ENCODE measurements at places on chromosomes 1 and 21. TPM values are rescaled to one million over a fixed set of nuclear protein-coding genes. Genes with fewer than 3 reads are reported as not detected.

Gene RGS8
- not detected for total RNA-seq

Gene AMY1B
- not detected for total RNA-seq

Gene RAB29
- 67.6 TPM for total RNA-seq

Gene RBP7
- total RNA-seq = not detected

Gene SH3BGR
- 1.7 TPM for total RNA-seq

Gene LENEP
- 0.35 TPM for total RNA-seq

Gene YOD1
- 9.1 TPM for total RNA-seq

GRCh38 chr1:72322910-72323309 is 40.6 kb upstream of the NEGR1 start:
- no peak for DNase-seq

DNA sequence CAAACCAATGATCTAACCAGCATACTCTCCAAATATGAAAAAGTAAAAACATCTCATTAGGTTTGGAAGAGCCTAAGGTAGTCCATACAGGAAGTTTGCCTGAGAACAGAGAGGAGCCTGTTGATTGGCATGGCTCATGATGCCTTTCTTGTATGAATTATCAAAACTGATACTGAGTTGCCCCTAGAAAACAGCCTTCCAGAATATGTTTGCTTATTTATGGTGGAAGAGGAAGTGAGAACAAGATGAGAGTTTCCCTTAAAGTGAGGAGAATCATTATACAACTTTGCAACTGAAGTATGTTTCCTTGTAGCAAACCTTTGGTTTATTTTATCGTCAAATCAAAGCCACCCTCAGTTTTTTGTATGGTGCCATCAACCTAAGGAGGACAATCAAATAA is 23.8 kb upstream of the KIAA1614 start:
- no peak for DNase-seq

GRCh38 chr21:28827422-28827821 is 165.3 kb downstream of the LTN1 start:
- no peak for DNase-seq

GRCh38 chr1:230194525-230194924 is 127.5 kb downstream of the GALNT2 start:
- DNase-seq = no peak

DNA sequence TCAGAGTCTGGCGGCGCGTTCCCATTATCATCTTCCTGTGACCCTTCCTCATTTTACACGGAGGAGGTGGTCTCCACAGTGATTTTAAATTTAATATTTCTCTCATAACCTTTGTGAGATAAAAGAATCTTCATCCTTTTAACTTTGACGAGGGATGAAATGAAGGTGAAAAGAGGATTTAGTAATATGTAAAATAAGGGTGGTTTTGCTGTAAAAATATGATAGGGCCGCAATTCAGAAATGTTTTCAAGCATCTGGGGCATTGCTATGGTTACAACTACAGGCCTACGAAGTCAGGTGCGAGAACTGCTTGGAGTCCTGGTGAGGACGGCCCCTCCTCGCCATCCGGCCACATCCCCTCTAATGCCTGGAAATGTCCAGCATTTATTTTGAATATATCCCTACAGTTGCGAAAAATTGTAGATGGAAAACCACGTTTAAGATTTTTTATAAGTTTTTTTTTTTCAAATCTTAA is 422 bp upstream of the RSBN1 start:
- no peak for DNase-seq

DNA sequence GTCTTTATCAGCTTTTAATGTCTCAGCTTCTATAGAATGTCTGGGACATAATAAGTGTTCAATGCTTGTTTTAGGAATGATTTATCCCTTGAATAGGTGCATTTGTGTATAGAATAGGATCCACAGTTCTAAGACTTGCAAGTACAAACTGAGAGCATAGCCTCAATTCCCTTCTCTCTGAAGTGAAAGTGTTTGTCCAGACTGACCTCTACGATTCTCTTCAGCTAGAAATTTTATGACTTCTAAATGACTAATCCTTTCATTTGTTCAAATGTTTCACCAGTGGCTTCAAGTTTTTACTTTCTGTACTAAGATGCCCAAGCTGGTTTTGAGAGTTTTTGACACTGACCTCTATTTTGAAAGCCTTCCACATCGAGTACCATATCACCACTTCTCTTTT is 608.2 kb upstream of the ADGRL4 start:
- no peak for DNase-seq

DNA sequence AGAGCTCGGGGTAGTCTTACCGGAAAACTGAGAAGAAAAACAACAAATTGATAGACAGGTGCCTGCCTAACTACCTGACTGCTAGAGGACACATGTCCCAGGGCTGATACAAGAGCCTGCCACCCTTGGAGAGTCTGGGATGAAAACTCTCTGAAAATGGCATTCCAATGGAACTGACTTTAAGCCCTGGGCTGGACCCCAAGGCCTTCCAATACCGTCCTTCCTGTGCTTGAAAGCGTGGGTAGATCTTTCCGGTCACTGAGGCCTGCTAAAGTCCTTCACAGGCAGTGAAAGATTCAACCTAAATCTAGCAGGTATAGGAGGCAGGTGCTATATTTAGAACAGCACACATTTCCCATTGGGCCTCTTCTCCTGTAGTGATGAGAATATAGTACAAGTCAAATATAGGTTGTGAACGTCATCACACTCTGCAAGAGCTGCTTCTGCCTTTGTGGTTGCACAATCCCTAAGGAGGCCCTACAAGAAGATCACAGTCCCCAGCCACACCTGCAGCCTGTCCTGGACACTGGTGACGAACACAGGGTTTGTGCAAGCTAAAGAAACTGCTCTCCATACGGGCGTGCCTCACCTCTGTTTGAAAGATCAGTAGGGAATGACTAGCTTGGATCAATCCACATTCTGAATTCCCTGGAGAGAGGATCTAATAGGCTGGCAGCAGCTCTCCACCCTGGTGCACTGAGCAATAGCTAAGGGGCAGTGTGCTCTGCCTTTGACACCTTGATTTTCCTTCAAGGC is 876 bp upstream of the CHML start:
- no peak for DNase-seq

GRCh38 chr1:237732657-237733056 is 158.1 kb downstream of the ZP4 start:
- DNase-seq = no peak

DNA sequence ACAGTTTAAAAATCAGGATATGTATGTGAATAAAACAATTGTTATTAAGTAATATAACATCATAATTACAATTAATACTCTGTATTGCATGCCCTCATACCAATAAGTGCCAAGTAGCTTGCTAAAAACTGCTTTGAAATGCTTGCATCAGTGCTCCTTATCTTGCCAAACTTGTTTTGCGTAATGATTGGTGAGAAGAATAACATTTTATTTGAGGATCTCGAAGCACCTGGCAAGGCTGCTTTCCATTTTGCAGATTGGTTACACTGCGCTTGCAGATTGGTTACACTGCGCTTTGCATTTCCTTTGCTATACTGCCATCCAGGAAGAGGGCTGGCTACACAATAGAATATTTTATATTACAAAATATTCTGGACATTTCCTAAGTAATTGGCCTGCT is 1.7 kb upstream of the PBX1 start:
- DNase-seq = no peak

- no peak for DNase-seq
Measured at GRCh38 chr1:240031009-240031408, 60.7 kb upstream of the FMN2 start.

- DNase-seq = no peak
Measured at GRCh38 chr1:89624314-89624713, 8.6 kb upstream of the LRRC8C start.

DNA sequence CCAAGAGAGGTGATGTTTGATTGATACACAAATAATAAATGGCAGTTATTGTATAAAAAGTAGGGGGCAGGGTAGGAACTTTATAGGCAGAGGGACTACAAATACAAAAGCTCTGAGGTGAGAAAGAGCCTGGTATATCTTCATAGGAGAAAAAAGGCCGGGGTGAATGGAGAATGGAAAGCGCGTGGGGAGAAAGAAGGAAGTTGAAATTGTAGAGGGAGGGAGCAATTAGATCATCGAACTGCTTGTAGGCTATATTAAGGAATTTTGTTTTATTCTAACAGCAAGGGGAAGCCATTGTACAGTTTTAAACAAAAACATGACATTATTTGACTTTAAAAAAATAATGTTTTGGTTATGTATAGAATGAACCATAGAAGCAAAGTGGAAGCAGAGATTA is 147.4 kb downstream of the PDE4B start:
- DNase-seq = no peak

Measured in activated CD4-positive, alpha-beta memory T cell treated with anti-CD3 and anti-CD28 coated beads, Interleukin-2, amount 10 ng/mL, durations not matched to agents 7 days and 5 days (primary cell).